NK-92 treated with Interleukin-12 subunit alpha and Interleukin-12 subunit beta, amount 100 ng/mL, for 24 hours (cell line): ENCODE measurements at places on chromosomes 4 and X.

DNA sequence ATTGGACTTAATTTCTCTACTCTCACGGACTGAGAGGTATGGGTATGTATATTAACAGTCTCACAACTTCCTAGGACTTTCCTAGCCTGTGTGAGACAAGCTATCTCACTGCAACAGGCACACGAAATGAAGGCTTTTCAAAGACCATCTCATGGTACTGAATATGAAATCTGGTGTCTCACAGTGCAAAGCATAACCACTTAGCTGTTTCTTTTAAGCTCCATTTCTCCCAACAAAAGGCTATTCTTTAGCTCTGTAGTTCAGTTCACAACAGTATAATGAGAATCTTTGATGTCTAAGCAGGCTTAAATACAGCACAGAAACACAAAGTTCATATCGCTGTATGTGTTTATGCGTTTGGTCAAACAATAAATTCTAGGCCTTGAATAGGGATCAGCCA, 116.2 kb upstream of the PCDH18 start:
- DNase-seq = no peak

DNA sequence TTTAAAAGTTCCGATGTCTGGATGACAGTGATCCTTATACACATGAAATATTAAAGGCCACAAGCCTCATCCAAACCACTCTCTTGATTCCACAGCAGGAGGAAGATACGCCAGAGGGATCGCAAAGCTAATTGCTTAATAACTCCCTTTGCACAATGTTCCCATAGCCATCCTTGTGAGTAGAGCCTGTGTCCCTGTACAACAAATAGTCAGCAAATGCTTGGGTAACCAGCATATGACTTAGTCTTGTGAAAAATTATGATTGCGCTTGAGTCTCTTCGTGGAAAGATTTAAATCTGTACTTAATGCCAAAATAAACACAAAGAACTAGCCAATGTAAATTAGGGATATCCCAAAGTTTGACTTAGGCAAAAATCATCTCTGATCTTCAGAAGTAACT, 31.5 kb downstream of the SLC9A7 start:
- no peak for DNase-seq

- no peak for DNase-seq
Measured at GRCh38 chr4:121070274-121070673, 2.1 kb downstream of the NDNF start.

DNA sequence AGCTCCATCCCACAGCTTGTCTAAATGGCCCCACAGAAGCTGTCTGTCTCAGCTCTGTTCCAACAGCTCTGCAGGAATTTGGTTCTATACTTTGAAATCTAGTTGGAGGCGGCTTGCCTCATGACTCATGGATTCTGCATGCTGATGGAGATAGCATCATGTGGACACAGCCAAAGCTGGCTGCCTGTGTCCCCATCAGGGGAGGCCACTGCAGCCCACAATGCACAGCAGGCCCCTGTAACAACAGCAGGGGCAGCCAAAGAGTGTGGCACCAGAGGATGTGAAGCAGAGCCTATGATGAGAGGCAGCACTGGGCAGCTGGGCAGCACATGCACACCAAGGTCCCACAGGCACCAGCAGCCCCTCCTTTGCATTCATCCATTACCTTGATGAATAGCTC, 67.2 kb downstream of the DCAF12L1 start:
- DNase-seq = no peak

DNA sequence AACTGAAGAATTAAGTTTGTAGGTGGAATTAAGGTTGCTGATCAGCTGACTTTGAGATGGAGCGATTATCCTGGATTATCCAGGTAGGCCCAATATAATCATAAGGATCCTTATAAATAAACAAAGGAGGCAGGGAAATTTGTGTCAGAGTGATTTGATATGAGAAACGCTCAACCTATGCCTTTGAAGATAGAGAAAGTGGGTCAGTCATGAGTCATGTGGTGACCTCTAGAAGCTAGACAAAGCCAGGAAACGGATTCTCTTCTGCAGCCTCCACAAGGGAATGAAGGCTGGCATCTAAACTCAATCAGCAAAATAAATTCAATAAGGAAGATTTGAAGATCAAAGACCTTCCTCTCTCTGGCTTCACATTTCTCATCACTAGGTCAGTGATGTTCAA, 41.5 kb upstream of the SMIM10 start:
- DNase-seq = no peak

GRCh38 chr4:113467581-113467980, 294.0 kb downstream of the CAMK2D start:
- DNase-seq = no peak

- DNase-seq = no peak
Measured at GRCh38 chr4:124745985-124746801, 33.7 kb upstream of the ANKRD50 start.

DNA sequence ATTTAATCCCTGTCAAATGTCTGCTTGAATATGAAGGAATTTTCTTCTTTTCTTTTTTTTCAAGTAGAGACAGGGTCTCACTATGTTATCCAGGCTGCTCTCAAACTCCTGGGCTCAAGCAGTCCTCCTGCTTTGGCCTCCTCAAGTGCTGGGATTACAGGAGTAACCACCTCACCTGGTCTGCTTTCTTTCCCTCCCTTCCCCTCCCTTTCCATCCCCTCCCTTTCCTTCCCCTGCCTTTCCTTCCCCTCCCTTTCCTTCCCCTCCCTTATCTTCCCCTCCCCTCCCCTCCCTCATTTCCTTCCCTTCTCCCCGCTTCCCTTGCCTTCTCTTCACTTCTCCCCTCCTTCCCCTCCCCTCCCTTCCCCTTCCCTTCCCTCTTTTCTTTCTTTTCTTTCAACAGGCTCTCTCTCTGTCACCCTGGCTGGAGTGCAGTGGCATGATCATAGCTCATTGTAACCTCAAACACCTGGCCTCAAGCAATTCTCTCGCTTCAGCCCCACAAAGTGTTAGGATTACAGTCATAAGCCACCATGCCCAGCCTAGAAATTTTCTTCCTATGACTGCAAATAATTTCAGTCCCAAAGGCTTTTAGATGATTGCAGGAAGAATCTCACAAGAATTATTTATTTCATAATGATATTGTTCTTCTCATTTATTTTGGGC, 168.9 kb downstream of the AASDH start:
- no peak for DNase-seq

DNA sequence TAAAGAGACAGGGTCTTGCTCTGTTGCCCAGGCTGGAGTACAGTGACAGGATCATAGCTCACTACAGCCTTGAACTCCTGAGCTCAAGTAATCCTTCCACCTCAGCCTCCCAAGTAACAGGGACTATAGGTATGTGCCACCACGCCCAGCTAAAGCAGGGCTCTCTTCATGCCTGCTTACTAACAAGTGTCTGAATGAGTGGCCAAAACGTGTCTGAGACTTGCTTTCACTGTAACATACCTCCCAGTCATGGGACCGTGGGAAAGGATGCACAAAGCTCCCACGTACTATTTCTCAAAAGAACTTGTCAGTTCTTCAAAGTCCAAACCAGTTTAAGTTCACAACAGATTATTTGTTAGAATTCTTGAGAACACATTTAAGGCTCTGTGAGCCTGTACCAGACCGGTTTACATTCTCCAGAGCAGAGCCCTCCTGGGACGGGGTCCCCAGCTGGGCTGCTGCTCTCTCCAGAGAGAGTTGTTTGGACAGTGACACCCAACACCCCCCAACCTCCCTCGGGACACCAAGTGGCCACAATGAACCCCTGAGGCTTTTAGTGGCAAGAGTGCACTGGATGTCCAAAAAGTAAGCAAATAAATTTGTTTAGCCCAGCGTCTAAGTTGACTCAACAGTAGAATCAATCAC, 24.1 kb downstream of the SH3KBP1 start:
- DNase-seq = no peak

GRCh38 chr4:54085284-54085683, 14.7 kb upstream of the GSX2 start:
- DNase-seq = no peak

DNA sequence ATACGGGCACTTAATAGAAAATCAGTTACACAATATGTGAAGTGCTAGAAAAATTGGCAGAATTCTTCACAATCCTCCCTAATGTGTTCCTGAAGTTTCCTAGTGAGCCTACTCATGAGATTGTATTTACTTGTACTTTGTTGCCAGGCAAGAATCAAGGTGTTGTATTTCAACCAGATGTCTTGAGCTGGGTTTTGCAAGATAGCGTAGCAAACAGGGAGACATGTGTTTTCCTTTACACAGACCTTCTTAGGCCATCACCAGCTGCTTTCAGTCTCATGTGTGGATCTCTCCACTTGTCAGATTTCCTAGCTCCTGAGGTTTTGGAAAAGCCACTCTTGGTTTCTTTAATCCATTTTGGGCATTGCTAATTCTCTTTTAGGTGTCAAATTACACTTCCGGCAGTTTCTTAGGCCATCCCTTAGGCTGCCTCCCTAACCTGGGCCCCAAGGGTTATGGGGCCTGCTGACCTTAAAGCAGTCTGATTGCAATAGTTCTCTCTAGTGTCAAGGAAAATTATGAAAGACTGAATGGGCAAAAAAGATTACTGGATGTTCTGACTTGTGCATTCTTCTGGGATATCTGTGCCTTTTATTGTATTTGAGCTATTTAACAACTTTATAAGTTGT, 12.2 kb upstream of the EDA start:
- no peak for DNase-seq

- no peak for DNase-seq
Measured at GRCh38 chr4:24772061-24772705, 23.2 kb upstream of the SOD3 start.

DNA sequence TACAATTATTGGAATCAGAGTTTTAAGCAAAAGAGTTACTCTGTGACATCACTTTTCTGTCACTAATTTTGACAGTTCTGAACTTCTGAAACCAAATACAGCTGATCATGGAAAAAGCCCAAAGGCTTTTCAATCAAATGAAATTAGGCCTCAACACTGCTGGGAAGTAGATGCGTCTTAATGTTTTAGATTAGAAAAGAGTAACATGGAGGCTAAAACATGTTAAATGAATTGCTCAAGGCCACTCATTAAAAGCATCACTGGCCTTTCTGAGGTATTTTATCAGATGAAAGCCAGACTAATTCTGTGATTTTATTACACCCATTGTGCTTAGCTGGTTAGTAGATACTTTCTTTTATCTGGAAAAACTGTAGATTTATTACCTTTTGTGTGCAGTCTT, 672.6 kb downstream of the CENPC start:
- no peak for DNase-seq

DNA sequence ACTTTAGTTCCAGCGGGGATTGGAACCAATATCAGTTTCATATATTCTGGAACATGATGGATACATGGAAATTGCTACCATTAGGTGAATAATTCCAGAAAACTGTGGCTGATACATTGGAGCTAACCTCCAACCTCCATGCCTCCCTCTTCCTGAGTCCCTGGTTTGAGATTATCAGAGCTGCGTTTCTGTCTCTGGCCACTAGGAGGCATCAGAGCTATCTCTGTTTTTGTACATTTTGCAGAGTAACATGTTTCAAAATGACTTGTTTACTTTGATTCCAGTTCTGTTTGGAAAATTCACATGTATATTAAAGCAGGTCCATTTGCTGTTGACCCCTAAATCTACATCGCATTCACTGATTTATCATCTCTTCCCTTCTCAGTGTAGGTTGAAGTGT, 2.4 kb upstream of the RAB40AL start:
- no peak for DNase-seq

DNA sequence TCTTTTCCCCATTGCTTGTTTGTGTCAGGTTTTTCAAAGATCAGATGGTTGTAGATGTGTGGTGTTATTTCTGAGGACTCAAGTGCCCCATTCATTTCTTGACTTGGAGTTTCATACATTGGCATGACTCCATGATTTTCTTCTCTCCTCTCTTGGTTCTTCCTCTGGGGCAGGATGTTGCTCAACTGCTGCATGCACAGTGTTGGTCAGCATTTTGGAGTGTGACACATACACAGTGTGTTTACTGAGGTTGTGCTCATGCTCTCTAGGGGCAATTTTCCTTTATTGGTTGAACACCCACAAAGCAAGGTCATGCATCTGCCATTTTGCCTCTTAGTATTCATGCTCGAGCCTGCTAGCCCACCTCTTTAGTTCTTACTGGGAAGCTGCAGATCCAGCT, 1993.8 kb downstream of the ARAP2 start:
- no peak for DNase-seq

- no peak for DNase-seq
Measured at GRCh38 chrX:136975684-136976470, 57.9 kb downstream of the GPR101 start.

GRCh38 chr4:169231647-169232262, 39.0 kb downstream of the SH3RF1 start:
- no peak for DNase-seq

- DNase-seq = no peak
Measured at GRCh38 chr4:147050356-147050765, 104.7 kb upstream of the TTC29 start.

DNA sequence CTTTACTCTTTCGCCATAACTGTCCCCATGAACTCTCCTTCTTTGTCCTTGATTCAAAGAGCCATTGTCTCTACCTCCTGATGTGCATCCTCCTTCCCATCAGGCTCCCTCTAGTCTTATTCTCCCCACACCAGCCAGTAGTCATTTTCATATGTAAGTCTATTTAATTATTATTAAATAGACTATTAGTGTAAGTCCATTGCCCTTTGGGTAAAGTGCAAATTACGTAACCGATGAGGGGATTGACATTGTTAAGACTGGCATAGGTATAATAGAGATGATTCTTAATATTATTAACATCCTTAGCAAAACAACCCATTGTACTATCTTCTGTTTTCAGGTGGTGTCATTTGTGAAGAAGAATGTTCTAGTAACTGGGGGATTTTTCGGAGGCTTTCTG, 16.7 kb downstream of the CMC4 start:
- DNase-seq = no peak

GRCh38 chr4:1130316-1131186, 17.2 kb upstream of the RNF212 start:
- DNase-seq = peak; percentile 22

- DNase-seq = no peak
Measured at GRCh38 chr4:52676536-52676935, 17.4 kb upstream of the USP46 start.

- no peak for DNase-seq
Measured at GRCh38 chr4:3766785-3767569, 792 bp downstream of the ADRA2C start.

DNA sequence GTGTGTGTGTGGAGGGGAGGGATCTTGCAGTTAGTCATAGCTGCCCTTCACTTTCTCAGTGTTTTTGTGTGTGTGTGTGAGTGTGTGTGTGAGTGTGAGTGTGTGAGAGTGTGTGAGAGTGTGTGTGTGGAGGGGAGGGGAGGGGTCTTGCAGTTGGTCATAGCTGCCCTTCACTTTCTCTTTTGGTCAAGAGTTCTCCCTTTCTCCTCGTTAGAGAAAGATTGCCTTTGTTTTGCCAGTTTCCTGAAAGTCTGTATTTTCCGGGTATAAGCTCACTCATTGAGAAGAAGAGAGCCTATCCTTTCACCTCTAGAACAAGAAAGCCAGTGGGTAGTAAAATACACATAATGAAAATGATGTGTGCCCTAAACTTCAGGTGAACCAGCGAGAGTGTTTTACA, 75.2 kb upstream of the ENPP6 start:
- no peak for DNase-seq

DNA sequence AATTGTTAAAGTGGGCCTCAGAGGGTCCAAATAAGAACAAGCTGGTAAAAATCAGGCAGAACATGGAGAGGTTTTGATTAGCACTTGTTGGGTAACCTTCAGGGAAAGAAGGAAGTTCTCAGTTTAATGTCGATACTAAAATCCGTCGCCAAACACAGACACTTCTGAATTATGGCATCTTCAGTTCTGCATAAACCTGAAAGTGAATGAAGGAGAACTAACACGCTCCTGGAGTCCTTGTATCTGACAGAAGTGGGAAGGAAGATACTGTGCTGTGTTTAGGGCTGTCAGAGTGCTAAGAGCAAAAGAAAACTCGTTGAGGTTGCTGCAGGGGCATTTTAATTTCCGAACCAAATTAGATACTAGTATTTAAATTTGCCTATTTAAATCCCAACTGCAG, 106.2 kb downstream of the TMA16 start:
- DNase-seq = no peak

- peak; percentile 44 for DNase-seq
Measured at GRCh38 chr4:17577665-17578481, 875 bp downstream of the LAP3 start.
